Endothelial cell (in vitro differentiated cells): ENCODE measurements at places on chromosomes 1 and 21.

GRCh38 chr1:204797401-204797800, 73.3 kb upstream of the NFASC start:
- DNase-seq, result no peak

GRCh38 chr1:47031059-47031458, 7.6 kb downstream of the CYP4X1 start:
- no peak for DNase-seq

GRCh38 chr1:113835686-113836290, 23.5 kb upstream of the RSBN1 start:
- no peak for DNase-seq

DNA sequence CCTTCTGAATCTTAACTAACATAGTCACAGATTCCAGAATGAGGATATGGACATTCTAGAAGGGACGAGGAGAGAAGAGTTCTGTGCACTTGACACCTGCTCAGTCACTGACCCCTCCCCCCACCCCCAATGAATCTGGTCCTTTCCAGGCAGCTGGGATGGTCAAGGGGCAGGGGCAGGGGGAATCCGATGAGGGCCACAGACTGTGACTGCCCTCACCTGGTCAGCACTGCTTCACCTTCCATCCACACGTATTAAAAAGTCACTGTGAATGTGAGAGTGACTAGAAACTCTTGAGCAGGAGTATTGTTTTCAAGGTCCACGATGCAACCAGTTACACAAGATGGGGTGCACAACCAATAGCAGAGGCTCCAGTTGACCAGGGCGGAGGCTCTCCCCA, 9.5 kb upstream of the PRAMEF12 start:
- DNase-seq, result no peak

DNA sequence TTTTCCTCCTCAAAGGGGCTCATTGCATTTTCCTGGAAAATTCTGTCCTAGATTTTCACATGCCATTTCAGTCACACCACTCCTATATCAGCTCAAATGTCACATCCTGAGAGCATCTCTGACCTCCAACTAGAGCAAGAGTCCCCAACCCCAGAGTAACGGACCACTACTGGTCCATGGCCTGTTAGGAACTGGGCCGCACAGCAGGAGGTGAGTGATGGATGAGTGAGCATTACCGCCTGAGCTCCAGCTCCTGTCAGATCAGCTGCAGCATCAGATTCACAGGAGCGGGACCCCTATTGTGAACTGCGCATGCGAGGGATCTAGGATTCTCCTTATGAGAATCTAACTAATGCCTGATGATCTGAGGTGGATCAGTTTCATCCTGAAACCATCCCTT, 12.7 kb upstream of the RRP15 start:
- DNase-seq, result no peak

DNA sequence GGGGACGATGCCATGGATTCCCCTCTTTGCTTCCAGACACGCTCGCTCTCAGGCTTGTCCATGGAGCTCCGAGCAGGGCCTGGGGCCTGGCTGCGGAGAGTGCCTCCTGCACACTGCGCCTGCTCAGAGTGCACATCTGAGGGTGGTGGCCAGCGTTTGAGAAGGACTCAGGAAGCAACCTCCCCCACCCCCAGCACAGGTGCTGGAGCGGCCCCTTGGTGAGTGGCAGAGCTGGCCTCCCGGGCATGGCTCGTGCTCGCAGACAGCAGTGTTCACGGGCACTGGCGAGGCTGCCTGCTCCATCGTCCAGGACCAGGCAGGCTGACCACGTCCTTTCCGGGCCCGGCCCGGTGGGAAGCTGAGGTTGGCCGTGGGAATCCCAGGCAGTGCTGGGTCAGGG, 2.8 kb downstream of the SPATC1L start:
- DNase-seq, result no peak

DNA sequence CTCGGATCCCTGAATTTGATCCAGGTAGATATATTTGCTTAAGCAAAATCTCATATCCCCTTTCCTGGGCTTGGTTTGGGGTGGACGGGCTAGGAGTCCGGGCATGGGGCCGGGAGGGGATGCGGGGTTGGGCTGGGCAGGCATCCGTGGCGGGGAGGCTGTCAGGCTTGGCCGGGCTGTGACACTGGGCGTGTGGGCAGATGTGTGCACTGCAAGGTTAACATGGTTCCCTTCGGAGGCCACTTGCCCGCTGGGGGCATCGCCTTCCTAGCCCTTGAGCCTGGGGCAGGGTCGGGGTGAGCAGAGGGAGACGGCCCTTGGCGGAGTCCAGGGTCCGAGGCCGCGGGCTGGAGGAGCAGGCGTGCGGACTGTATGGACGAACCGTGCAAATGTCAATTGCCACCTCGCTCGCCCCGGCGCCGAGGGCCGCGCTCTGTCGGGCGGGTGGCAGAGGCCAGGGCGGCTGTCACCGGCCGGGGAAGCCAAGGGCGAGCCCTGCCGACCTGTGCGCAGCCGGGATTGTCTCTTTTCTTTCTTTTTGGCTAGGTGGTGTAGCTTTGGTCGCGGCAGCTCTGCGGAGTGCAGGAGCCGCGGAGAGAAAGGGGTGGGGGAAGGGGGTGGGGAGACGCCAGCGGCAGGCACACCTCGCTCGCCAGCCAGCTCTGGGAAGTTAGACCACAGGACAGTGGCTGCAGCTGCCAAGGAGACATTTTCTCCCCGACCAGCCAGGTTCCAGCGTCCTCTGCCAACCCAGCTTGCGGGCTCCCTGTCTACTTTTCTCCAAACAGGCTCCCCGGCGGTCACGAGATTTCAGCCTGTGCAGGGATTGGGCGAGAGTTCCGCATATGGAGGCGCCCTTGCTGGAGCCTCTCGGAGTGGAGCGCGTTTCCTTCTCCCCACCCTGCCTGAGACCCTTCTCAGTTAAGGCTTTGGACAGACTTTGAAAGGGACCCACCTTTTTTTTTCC, 1.3 kb downstream of the RCOR3 start:
- DNase-seq, result peak; percentile 77

DNA sequence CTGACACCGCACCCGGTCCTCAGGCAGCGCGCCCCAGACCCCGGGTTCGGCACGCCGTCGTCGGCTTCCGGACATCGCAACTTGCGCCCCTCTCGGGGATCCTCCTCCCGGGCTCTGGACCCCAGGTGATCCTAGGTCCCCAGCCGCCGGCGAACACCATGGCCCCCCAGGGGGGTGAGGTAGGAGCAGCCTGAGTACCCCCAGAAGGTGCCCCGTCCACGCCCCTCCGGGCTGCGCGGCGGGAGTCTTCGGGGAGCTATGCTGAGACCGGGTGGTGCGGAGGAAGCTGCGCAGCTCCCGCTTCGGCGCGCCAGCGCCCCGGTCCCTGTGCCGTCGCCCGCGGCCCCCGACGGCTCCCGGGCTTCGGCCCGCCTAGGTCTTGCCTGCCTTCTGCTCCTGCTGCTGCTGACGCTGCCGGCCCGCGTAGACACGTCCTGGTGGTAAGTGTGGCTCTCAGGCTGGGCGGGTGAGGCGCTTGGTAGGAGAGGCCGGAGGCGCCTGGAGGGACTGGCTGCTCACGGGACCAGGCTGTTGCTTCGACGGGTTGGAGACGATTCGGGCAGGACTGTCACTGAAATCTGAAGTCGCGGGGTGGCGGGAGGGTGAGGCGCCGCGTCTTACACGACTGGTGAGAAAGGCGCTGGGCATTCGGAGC, 367 bp downstream of the WNT2B start:
- no peak for DNase-seq

DNA sequence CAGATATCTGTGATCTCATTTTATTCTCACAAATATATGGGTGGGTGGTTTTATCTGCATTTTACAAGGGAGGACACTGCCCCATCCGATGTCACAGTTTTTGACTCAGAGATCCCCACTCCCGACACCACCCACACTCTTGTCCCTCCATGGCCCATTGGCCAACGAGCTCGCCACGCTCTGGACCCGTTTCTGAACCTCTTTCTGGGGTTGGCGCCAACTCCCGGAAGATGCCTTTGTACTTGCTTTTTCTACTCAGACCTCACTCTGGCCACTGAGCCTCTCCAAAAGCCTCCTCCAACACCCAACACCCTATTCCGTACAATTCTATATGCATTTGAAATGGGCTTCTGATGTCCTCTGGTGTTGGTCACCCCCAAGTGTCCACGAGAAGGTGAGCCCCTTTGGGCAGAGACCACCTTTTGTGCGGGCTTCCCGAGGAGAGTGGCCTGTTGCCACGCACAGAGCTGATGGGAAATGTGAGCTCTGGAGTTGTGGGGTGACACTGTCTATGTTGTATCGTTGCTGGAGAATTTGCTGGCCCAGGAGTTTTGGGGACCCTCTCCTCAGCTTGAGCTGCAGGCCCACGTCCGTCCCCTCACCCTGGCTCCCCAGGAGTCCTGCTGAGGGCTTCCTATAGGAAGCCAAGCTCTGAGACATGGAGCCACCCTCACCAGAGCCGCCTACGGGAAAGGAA, 366.9 kb upstream of the VAMP3 start:
- DNase-seq, result no peak

DNA sequence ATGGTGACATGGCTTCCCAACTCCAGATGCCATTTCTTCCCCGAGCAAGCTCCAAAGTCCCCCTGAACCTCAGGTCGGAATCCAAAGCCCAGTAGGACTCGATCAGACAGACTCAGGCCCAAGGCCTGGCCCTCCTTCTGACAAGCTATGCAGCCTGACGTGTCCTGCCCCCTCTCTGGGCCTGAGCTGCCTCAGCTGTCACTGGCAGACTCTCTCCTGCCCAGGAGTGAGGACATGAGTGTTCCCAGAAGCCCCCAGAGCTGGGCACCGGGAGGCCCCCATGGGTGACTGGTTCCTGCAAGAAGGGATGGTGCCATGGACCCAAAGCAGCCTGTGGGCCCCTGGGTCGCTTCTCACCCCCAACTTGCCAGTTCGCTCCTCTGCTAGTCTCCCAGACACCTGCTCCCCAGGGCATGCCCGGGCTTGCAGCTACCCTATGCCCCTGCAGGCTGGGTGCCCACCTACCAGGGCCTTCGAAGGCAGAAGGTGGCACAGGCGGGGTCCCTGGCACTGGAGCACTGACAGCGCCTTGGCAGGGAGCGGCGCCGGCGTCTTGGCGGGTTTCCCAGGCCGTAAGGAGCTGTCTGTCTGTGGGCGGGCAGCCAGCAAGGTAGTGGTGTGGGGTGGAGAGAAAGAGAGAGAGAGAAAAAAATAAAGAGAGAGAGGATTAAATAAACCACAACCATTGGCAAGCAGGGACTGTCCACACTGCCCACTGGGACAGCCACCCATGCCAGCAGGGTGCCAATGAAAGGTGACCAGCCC, 2.3 kb downstream of the EDN2 start:
- no peak for DNase-seq

- DNase-seq, result no peak
Observed at GRCh38 chr1:153506831-153507413, 28.9 kb downstream of the S100A6 start.

GRCh38 chr21:33975548-33976081, 60.0 kb upstream of the ATP5PO start:
- DNase-seq, result no peak

- DNase-seq, result no peak
Observed at GRCh38 chr1:207059881-207060280, 6.8 kb downstream of the PFKFB2 start.

GRCh38 chr1:222618880-222619596, 1.1 kb downstream of the MIA3 start:
- peak; percentile 51 for DNase-seq

DNA sequence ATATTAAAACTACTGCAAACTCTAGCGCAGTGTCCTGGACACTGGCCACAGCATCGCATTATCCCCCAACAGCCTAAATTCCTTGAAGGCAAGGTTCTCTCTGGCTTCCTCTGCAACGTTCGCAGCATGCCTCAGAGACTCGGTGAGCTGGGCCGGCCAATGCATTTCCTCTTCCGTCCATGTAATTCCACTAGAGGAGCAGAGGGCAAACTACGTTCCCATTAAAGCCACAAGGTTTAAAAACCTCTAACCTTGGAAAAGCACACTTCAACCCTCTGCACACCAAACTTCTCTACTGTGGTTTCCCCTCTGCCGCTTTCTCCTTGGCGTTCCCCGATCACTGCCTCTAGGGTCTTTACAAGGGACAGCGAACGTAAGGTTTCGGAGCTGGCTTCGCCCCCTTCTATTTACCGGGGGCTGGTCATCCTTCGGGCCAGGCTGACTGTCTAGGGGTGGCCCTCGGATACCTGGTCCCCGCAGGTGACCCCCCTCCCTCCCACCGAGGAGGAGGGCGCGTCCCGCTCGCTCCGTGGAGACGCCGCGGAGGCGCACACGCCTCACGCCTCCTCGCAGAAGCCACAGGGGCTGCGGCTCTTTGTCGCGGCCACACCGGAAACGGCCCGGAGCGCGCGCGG, 456 bp upstream of the SMYD2 start:
- DNase-seq, result peak; percentile 57

- DNase-seq, result peak; percentile 90
Observed at GRCh38 chr1:2003541-2004131, at the start of gene CFAP74. Gene CFAP74, minus strand, starts transcription at chr1:2003786. Its CDS starts 12,830 bp downstream, at chr1:1990956.

GRCh38 chr1:17315542-17316130, 7.6 kb downstream of the PADI4 start:
- no peak for DNase-seq

DNA sequence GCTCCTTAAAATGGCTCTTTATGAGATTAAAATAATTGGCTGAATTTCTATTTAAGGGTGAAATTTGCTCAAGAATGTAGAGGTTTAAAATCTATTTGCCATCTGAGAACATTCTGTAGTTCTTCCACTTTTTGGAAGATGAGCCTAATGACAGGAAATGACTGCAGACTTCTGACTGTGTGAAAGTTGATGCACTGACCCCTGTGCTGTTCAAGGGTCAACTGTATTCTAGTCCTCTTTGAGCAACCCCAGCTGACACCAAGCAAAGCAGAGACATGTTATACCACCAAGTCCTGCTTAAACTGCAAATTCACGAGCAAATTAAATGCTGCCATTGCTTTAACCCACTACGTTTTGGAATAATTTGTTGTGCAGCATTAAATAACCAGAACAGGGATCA, 26.6 kb downstream of the DDAH1 start:
- DNase-seq, result no peak

DNA sequence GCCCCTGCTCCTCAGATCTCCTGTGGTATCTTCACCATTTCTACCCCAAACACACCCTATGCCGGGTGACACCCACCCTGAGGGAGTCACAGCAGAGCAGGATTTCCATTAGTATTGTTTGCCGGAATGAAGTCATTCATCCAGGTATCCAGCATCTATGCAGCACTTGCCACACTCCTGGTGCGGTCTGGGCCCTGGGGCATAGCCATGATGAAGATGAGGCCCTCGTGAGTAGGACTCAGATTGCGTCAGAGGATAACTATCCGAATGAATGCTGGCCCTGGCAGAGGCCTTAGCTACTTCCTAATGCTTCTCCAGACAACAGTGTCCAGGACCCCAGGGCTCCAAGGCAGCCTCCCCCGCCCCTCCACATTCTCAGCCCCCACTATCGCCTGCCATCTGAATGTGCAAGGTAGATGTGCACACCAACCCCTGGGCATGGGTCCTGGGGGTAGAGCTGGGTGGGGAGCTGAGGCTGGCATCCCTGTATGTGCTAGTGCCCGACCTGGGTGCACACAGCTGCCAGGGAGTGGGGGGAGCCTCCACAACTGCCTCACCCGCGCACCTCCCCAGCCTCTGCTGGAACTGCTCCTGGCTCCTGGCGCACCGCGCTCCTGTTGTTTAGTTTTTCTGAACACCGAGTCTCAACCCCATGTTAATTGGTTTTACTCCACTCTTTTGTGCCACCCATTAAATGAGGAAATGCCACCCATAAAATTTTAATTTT, 25.5 kb upstream of the ZC3H12A start:
- no peak for DNase-seq

GRCh38 chr1:162206749-162207635, 137.5 kb downstream of the NOS1AP start:
- no peak for DNase-seq

- no peak for DNase-seq
Observed at GRCh38 chr1:86762336-86762735, 58.0 kb downstream of the SH3GLB1 start.

GRCh38 chr1:66532798-66533783, 862 bp upstream of the SGIP1 start:
- DNase-seq, result peak; percentile 50

- no peak for DNase-seq
Observed at GRCh38 chr1:19643602-19644394, at the start of gene NBL1. Gene NBL1, plus strand, starts transcription at chr1:19644311. Its CDS starts 10,720 bp downstream, at chr1:19655031.
